Tracheal epithelial cell (primary cell): ENCODE measurements at places on chromosomes 4 and X. TPM values are rescaled to one million over a fixed set of nuclear protein-coding genes. Genes with fewer than 3 reads are reported as not detected.

The WAS gene
- total RNA-seq: not detected in 2 replicates

The TCP11X2 gene
- total RNA-seq: not detected in 2 replicates

The SERTM2 gene
- not detected in 2 replicates for total RNA-seq

The BEND4 gene
- total RNA-seq: under 0.01 TPM in 1 of 2 replicates, not detected in the other

The PLAC1 gene
- total RNA-seq: 1.3 and 2.4 TPM in 2 replicates

The ASB5 gene
- total RNA-seq: 0.24 TPM in 1 of 2 replicates, not detected in the other

The MAGEA4 gene
- total RNA-seq: not detected in 2 replicates

The L1CAM gene
- 0.85 and 20.7 TPM in 2 replicates for total RNA-seq

The ENPP6 gene
- total RNA-seq: not detected in 2 replicates

The CFAP99 gene
- total RNA-seq: not detected in 2 replicates

The ZCCHC4 gene
- total RNA-seq: 10.1 and 11.9 TPM in 2 replicates

The CAPN6 gene
- total RNA-seq: 0.24 TPM in 1 of 2 replicates, not detected in the other

The NPNT gene
- 1.1 and 8.9 TPM in 2 replicates for total RNA-seq

The SHOX gene
- under 0.01 TPM in 1 of 2 replicates, not detected in the other for total RNA-seq

The FAM9C gene
- not detected in 2 replicates for total RNA-seq

The GSPT2 gene
- total RNA-seq: 1.3 and 1.7 TPM in 2 replicates

The PAGE1 gene
- total RNA-seq: not detected in 2 replicates

The DNAAF6 gene
- not detected in 2 replicates for total RNA-seq

The MAGEA8 gene
- not detected in 2 replicates for total RNA-seq

The PRR32 gene
- total RNA-seq: not detected in 2 replicates

The CT83 gene
- total RNA-seq: 1.1 TPM in 1 of 2 replicates, not detected in the other

The FGFR3 gene
- total RNA-seq: 55.4 and 118 TPM in 2 replicates

The CT45A3 gene
- total RNA-seq: not detected in 2 replicates

The HSFX3 gene
- not detected in 2 replicates for total RNA-seq

The RXFP1 gene
- total RNA-seq: under 0.01 TPM in 1 of 2 replicates, not detected in the other

The SMAD1 gene
- 11.3 and 11.5 TPM in 2 replicates for total RNA-seq

The IL1RAPL1 gene
- not detected in 2 replicates for total RNA-seq

The DUX4 gene
- not detected in 2 replicates for total RNA-seq

The MAGEB1 gene
- total RNA-seq: not detected in 2 replicates

The CENPVL2 gene
- total RNA-seq: not detected in 2 replicates

The ARX gene
- not detected in 2 replicates for total RNA-seq

The SYTL5 gene
- total RNA-seq: 0.48 and 3.6 TPM in 2 replicates

The MAGED4B gene
- total RNA-seq: 8.9 TPM in 1 of 2 replicates, not detected in the other

The NUDT10 gene
- total RNA-seq: 0.64 and 3.4 TPM in 2 replicates

The PGAM4 gene
- not detected in 2 replicates for total RNA-seq

The SPANXB1 gene
- total RNA-seq: not detected in 2 replicates

The BRS3 gene
- total RNA-seq: not detected in 2 replicates

The VCX3A gene
- not detected in 2 replicates for total RNA-seq

The DRP2 gene
- total RNA-seq: under 0.01 TPM in 2 replicates

The PDE6B gene
- total RNA-seq: 0.21 and 4.8 TPM in 2 replicates

The EOLA2 gene
- total RNA-seq: 14.9 and 15.3 TPM in 2 replicates

The ESX1 gene
- not detected in 2 replicates for total RNA-seq

The FAM47A gene
- not detected in 2 replicates for total RNA-seq

The PHEX gene
- total RNA-seq: 4.3 and 7.0 TPM in 2 replicates
